Vagina (tissue), 2 donors: ENCODE measurements at places on chromosomes 1 and 21. TPM values are rescaled to one million over a fixed set of nuclear protein-coding genes. Genes with fewer than 3 reads are reported as not detected.

DNA sequence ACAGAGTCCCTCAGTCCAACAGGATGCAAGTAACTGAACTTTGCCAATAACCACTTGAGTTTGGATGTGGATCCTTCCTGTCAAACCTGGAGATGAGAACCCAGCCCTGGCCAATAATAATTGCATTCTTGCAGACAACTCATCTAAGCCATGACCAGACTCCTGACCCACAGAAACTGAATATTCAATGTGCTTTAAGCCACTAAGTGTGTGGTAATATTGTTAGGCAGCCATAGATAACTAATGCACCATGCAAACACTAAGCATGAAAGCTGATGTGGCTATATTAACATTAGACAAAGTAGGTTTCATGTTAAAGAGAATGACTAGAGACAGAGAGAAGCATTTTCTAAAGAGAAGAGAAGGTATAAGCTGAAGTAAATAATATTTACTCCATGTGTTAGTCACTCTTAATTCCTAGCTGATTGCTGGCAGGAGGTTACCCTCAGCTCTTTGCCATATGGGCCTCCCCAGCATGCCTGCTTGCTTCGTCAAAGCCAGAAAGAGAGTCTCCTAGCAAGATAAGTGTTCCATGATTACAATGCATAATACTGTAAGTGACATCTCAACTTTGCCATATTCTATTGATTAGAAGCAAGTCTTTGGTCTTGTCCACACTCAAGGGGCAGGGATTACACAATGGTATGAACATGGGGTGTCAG, 276.4 kb upstream of the PLXNA2 start:
- peak; percentile 25 for DNase-seq
- H3K4me1 ChIP-seq = no peaks in the 10 kb centered on the region
- H3K27me3 ChIP-seq = no peaks in the 10 kb centered on the region
- H3K36me3 ChIP-seq = no peaks in the 10 kb centered on the region
- no peak overlapping the region for H3K27ac ChIP-seq

Gene EXTL1
- 0.74 TPM for total RNA-seq

DNA sequence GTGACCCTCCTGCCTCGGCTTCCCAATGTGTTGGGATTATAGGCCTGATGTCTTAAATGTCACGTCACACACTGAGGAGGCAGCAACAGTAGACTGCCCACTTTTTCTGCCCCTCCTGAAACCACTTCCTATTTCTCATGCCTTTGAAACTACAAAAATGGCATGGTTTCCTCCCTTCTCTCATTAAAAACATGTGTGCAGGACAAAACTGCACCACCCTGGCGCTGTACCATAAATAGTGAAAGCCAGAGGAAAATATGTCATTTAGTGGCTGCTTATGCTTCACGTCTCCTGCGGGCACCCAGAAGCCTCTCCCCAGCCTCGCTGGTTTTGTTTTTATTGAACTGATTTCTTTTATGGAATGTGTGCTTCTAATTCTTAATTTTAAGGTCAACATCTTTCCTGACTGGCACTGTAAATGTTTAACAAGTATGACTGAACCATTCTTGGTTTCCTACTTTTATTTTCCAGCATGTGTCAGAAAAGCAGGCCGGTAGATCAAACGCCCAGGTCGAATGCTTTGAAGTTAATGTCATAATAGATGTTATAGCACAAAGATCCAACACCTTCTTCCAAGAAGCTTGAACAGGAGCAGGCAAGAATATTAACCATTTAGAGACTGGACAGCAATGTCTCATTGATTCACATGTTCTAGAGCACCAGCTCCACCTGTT, 59.6 kb upstream of the C1orf87 start:
- no peak for DNase-seq
- no peaks in the 10 kb centered on the region for H3K27me3 ChIP-seq
- H3K27ac ChIP-seq = no peak overlapping the region

Gene EDARADD
- 1.2 TPM for total RNA-seq

- no peaks in the 10 kb centered on the region for H3K36me3 ChIP-seq
- peaks cover 27% of the 10 kb centered on the region for H3K4me1 ChIP-seq
- H3K27ac ChIP-seq = peak overlapping the region; percentile 27
- no peaks in the 10 kb centered on the region for H3K27me3 ChIP-seq
- H3K4me3 ChIP-seq = no peak overlapping the region
- no peak for DNase-seq
Observed at GRCh38 chr1:224733027-224733911, 117.2 kb downstream of the CNIH3 start.

DNA sequence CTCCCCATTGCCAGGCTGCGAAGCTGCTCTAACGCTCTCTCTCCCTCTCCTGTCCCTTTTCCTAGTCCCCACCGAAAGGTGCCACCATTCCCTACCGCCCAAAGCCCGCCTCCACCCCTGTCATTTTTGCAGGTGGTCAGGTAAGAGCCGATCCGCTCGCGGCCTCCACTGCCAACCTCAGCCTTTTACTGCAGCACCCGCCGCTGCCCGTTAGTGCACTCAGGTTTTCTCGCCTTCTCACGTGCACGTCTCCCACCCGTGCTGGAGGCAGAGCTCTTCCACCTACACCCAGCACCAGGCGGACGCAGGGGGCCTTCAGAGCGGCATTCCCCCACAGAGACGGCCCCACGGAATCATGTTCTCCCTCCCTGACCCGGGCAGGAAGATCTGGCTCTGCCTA, 67.7 kb upstream of the COL6A1 start:
- no peak overlapping the region for H3K27ac ChIP-seq
- DNase-seq = no peak
- H3K36me3 ChIP-seq = no peaks in the 10 kb centered on the region
- no peak overlapping the region for H3K4me3 ChIP-seq

GRCh38 chr1:82449506-82450057, 648.8 kb downstream of the ADGRL2 start:
- H3K27ac ChIP-seq = no peak overlapping the region
- no peaks in the 10 kb centered on the region for H3K27me3 ChIP-seq

DNA sequence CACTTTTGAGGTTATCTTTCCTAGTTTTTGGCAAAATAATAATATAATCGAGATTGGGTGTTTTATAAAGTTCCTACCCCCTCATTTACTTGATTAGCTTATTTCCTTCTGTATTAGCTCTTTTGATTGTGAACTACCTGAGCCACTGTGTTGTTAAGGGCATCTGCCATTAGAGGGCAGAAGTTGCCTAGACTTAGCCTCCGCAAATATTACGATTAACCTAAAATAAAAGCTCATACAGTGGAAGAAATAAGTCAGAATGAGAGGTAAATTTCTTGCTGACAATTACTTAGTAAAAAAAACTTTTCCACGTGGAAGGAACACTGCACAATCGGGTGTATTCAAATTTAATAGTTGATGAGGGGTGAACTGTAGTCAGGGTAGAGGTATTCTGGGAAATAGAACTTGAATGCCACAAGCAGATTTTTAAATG, 2.3 kb downstream of the H3-3A start:
- H3K27ac ChIP-seq = peak overlapping the region; percentile 100
- H3K4me3 ChIP-seq = peak overlapping the region; percentile 20

GRCh38 chr1:84450910-84451309, 28.2 kb upstream of the RPF1 start:
- no peaks in the 10 kb centered on the region for H3K4me1 ChIP-seq
- H3K27me3 ChIP-seq = no peaks in the 10 kb centered on the region
- H3K4me3 ChIP-seq = no peak overlapping the region
- DNase-seq = no peak

GRCh38 chr1:93522721-93523120, 74.8 kb downstream of the FNBP1L start:
- no peaks in the 10 kb centered on the region for H3K27me3 ChIP-seq
- no peaks in the 10 kb centered on the region for H3K4me1 ChIP-seq
- H3K4me3 ChIP-seq = no peak overlapping the region
- no peak overlapping the region for H3K27ac ChIP-seq

Gene CHODL
- 3.2 TPM for total RNA-seq

- H3K4me3 ChIP-seq = no peak overlapping the region
- no peak overlapping the region for H3K27ac ChIP-seq
- H3K27me3 ChIP-seq = no peaks in the 10 kb centered on the region
- H3K36me3 ChIP-seq = no peaks in the 10 kb centered on the region
- DNase-seq = no peak
Observed at GRCh38 chr1:166738873-166739272, 100.4 kb upstream of the POGK start.

Gene ALG6
- 13.0 TPM for total RNA-seq

- no peak for DNase-seq
- H3K27ac ChIP-seq = no peak overlapping the region
- no peaks in the 10 kb centered on the region for H3K4me1 ChIP-seq
- H3K36me3 ChIP-seq = no peaks in the 10 kb centered on the region
- H3K27me3 ChIP-seq = no peaks in the 10 kb centered on the region
- no peak overlapping the region for H3K4me3 ChIP-seq
Observed at GRCh38 chr21:29114765-29115500, 15.5 kb upstream of the MAP3K7CL start.

DNA sequence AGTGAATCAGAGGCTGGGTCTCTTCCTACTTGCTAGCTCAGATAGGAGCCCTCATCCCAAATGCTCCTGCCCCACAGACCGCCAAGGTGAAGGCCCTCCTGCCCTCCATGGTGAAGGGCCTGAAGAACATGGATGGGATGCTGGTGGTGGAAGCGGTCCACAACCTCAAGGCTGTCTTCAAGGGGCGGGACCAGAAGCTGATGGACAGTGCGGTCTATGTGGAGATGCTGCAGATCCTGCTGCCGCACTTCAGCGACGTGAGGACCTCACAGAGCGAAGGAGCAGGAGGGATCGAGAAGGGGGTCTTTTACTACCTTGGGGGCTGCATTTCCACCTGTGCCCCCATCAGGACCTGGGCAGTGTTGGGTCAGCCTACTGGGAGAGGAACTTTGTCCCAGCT, 14.6 kb upstream of the TTC4 start:
- no peak overlapping the region for H3K27ac ChIP-seq
- no peaks in the 10 kb centered on the region for H3K36me3 ChIP-seq
- H3K27me3 ChIP-seq = no peaks in the 10 kb centered on the region
- no peak overlapping the region for H3K4me3 ChIP-seq
- DNase-seq = no peak
- H3K4me1 ChIP-seq = no peaks in the 10 kb centered on the region

Gene RCC2
- 31.2 TPM for total RNA-seq

- H3K4me1 ChIP-seq = peaks cover 8% of the 10 kb centered on the region
- no peaks in the 10 kb centered on the region for H3K27me3 ChIP-seq
- no peak overlapping the region for H3K27ac ChIP-seq
- no peaks in the 10 kb centered on the region for H3K36me3 ChIP-seq
Observed at GRCh38 chr1:61198554-61198953, 116.2 kb downstream of the NFIA start.

- H3K36me3 ChIP-seq = no peaks in the 10 kb centered on the region
- peaks cover 11% of the 10 kb centered on the region for H3K4me1 ChIP-seq
- no peak for DNase-seq
Observed at GRCh38 chr1:89598450-89599331, 34.2 kb upstream of the LRRC8C start.

Gene MTARC2
- total RNA-seq = 14.7 TPM

- no peaks in the 10 kb centered on the region for H3K27me3 ChIP-seq
- no peak for DNase-seq
- peak overlapping the region; percentile 78 for H3K27ac ChIP-seq
- H3K36me3 ChIP-seq = no peaks in the 10 kb centered on the region
Observed at GRCh38 chr1:204128464-204128963, 23.3 kb downstream of the ETNK2 start.

GRCh38 chr1:217435204-217435603, 195.7 kb downstream of the GPATCH2 start:
- no peak overlapping the region for H3K4me3 ChIP-seq
- H3K36me3 ChIP-seq = peaks cover 8% of the 10 kb centered on the region
- no peak overlapping the region for H3K27ac ChIP-seq
- DNase-seq = no peak
- no peaks in the 10 kb centered on the region for H3K4me1 ChIP-seq

DNA sequence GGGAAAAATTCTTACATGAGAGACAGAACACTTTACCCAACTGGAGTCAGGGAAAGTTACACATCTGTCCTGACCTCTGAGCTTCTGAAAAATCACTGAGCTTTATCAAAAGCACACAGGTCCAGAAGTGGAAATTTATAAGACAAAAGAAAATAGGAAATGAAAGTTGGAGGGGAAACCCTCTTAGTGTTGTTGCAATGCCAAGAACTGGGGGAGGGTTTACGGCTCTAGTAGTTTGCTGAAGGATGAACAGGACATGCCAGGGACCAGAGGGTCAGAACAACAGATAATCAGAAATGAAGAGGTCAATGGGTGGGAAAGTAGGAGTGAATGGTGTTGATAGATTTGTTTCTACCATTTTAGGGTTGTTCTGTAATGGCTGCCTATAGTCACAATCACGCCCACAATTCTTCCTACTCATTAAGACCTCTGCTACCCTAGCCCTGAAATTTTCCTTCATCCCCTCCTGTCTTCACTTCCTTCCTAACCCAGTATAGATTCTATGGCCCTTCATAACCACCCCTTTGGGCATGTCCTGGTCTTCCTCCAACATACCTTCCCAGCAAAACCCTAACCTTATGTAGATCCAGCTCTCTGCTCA, 30.3 kb upstream of the FMOD start:
- H3K36me3 ChIP-seq = no peaks in the 10 kb centered on the region
- H3K27me3 ChIP-seq = no peaks in the 10 kb centered on the region
- DNase-seq = no peak
- no peak overlapping the region for H3K4me3 ChIP-seq
- H3K4me1 ChIP-seq = peaks cover 10% of the 10 kb centered on the region

Gene KRTAP11-1
- not detected for total RNA-seq

- DNase-seq = no peak
- no peaks in the 10 kb centered on the region for H3K27me3 ChIP-seq
- H3K36me3 ChIP-seq = no peaks in the 10 kb centered on the region
- H3K4me3 ChIP-seq = no peak overlapping the region
Observed at GRCh38 chr1:115842948-115843347, 2.0 kb upstream of the NHLH2 start.

GRCh38 chr1:89262643-89263042, 10.0 kb downstream of the GBP5 start:
- no peak overlapping the region for H3K27ac ChIP-seq
- peak overlapping the region; percentile 6 for H3K4me3 ChIP-seq
- H3K36me3 ChIP-seq = no peaks in the 10 kb centered on the region
- peaks cover 22% of the 10 kb centered on the region for H3K4me1 ChIP-seq
- no peaks in the 10 kb centered on the region for H3K27me3 ChIP-seq

Gene C1orf87
- total RNA-seq = not detected

Gene AKR7A3
- 4.2 TPM for total RNA-seq

DNA sequence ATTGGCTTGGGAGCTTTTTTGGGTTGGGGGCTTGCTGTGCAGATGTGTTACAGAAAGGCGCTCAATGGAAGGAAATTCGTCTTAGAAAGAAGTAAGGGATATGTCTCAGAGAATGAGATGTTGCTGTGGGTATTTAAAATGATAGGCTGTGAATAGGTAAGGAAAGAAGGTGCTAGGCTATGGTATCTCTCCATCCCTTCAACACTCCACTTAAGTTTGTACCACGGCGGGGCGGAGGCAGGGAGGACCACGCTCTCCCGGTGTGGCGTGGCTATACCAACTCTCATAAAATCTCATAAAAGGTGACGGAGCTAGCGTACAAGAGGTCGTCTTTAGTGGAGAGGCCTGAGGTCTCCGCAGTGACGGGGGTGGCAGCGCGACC, 305 bp upstream of the RPS6KC1 start:
- peak overlapping the region; percentile 53 for H3K27ac ChIP-seq
- peaks cover 18% of the 10 kb centered on the region for H3K4me1 ChIP-seq
- H3K27me3 ChIP-seq = no peaks in the 10 kb centered on the region
- peak overlapping the region; percentile 80 for H3K4me3 ChIP-seq

GRCh38 chr1:1616045-1616790, 918 bp downstream of the MIB2 start:
- peak overlapping the region; percentile 92 for H3K4me3 ChIP-seq
- H3K36me3 ChIP-seq = no peaks in the 10 kb centered on the region
- H3K27me3 ChIP-seq = no peaks in the 10 kb centered on the region
- no peak for DNase-seq
